ENCODE measurements at places on chromosomes 7 and 10. TPM values are rescaled to one million over a fixed set of nuclear protein-coding genes. Genes with fewer than 3 reads are reported as not detected.

IRF5 gene
- 16.2 TPM for total RNA-seq

FAM13C gene
- not detected for total RNA-seq

NODAL gene
- total RNA-seq = not detected

TMEM139 gene
- total RNA-seq = 0.42 TPM

TMEM176B gene
- not detected for total RNA-seq

WIPF3 gene
- total RNA-seq = not detected

GARIN1A gene
- total RNA-seq = 0.37 TPM

ACHE gene
- not detected for total RNA-seq

SFRP5 gene
- not detected for total RNA-seq

DNA sequence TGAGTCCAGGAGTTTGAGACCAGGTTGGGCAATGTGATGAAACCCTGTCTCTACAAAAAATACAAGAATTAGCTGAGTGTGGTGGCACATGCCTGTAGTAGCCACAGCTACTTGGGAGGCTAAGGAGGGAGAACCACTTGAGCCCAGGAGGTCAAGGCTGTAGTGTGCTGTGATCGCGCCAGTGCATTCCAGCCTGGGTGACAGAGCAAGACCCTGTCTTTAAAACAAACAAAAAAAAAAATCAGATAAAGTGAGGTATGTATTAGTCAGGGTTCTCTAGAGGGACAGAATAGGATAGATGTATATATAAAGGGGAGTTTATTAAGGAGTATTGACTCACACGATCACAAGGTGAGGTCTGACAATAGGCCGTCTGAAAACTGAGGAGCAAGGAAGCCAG is 101.5 kb upstream of the GPR26 start:
- H3K4me3 ChIP-seq = no peak overlapping the region
- H3K27me3 ChIP-seq = peaks cover 3% of the 10 kb centered on the region
- no peaks in the 10 kb centered on the region for H3K36me3 ChIP-seq
- no peak for DNase-seq
- no peaks in the 10 kb centered on the region for H3K4me1 ChIP-seq
- H3K27ac ChIP-seq = no peak overlapping the region

GRCh38 chr10:128064970-128065580 is 61.1 kb downstream of the MKI67 start:
- DNase-seq = no peak
- H3K27ac ChIP-seq = peak overlapping the region; percentile 96
- H3K4me1 ChIP-seq = peaks cover 52% of the 10 kb centered on the region
- H3K4me3 ChIP-seq = peak overlapping the region; percentile 77

GRCh38 chr7:5428478-5429252 is 5.0 kb upstream of the TNRC18 start:
- peaks cover 1% of the 10 kb centered on the region for H3K36me3 ChIP-seq
- H3K4me1 ChIP-seq = peaks cover 17% of the 10 kb centered on the region
- H3K4me3 ChIP-seq = peak overlapping the region; percentile 28
- H3K27ac ChIP-seq = peak overlapping the region; percentile 20
- peaks cover 62% of the 10 kb centered on the region for H3K27me3 ChIP-seq

- DNase-seq = no peak
- H3K27me3 ChIP-seq = no peaks in the 10 kb centered on the region
- no peaks in the 10 kb centered on the region for H3K4me1 ChIP-seq
- no peaks in the 10 kb centered on the region for H3K36me3 ChIP-seq
- H3K27ac ChIP-seq = no peak overlapping the region
Observed at GRCh38 chr10:125102821-125103220, 57.5 kb downstream of the CTBP2 start.

GRCh38 chr10:68303849-68304412 is 27.9 kb upstream of the HNRNPH3 start:
- no peak overlapping the region for H3K4me3 ChIP-seq
- DNase-seq = no peak
- H3K27ac ChIP-seq = no peak overlapping the region
- H3K36me3 ChIP-seq = no peaks in the 10 kb centered on the region

GRCh38 chr10:127907411-127908105 is 655 bp downstream of the PTPRE start:
- H3K4me1 ChIP-seq = no peaks in the 10 kb centered on the region
- peaks cover 46% of the 10 kb centered on the region for H3K27me3 ChIP-seq
- DNase-seq = peak; percentile 63
- H3K27ac ChIP-seq = no peak overlapping the region

DNA sequence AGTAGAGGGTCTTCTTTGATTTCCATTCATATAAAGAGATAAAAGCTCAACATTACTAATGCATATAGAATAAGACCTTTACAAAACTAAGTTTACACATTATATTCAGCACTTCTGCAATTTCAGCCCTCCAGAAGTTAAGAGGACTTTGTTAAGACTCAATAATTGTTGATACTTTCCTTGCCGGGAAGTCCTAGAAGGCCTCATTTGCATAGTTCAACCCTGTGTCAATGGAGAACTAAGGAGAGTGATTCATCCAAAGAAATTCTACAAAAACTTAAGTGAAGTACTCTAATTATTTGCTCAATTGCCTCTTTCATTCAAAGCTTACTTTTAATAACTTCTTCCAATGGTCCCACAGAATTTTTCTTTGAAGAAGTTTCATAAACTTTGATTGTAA is 1060.3 kb upstream of the CELF2 start:
- H3K4me1 ChIP-seq = no peaks in the 10 kb centered on the region
- no peaks in the 10 kb centered on the region for H3K27me3 ChIP-seq
- no peak overlapping the region for H3K4me3 ChIP-seq

- H3K27ac ChIP-seq = no peak overlapping the region
- H3K27me3 ChIP-seq = peaks cover 16% of the 10 kb centered on the region
- no peak for DNase-seq
- H3K4me3 ChIP-seq = no peak overlapping the region
- peaks cover 7% of the 10 kb centered on the region for H3K4me1 ChIP-seq
Observed at GRCh38 chr7:5584096-5584495, 160.5 kb upstream of the TNRC18 start.

DNA sequence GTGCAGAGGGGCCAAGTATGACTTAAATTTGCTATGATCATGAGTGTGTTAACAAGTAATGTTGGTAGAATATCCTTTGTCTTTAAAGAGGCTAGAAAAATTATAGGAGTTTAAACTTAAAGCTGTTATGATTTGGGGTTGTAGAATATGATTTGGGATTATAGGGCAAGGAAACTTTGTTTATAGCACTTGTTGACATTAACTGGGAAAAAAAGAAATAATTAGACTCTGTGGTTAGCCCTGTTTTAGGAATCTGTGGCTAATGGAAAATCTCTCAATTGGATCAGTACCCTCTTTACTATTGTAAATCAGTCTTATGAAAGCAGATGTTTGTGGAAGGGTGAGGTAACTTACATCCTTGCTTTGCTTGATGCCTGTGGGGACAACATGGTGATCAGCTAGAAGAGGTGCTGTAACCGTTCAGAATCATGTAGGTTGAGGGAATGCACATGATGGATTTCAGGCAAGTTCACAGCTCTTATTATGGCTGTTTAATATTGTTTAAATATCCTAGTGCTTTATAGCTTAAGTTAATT is 11.1 kb downstream of the ING3 start:
- H3K36me3 ChIP-seq = peaks cover 48% of the 10 kb centered on the region
- H3K27me3 ChIP-seq = no peaks in the 10 kb centered on the region
- peaks cover 18% of the 10 kb centered on the region for H3K4me1 ChIP-seq
- H3K4me3 ChIP-seq = no peak overlapping the region

DNA sequence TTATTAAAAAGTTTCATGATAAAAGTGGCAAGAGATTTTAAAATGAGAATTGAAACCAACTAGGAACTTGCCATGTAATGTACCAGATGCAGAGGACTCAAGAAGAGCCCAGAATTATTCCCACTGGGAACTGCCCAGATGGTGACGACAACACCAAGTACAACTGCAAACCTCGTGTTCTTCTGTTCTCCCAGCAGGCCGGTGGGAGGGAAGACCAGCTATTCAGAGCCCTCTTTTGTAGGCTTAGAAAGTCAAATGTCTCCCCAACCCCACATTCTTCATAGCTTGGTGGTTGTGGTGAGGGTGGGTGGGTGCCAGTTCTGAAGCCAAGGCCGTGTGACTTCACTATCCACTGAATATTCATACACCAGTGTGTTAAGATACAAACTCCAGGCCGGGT is 54.3 kb upstream of the ITGB1 start:
- H3K4me1 ChIP-seq = peaks cover 15% of the 10 kb centered on the region
- no peaks in the 10 kb centered on the region for H3K36me3 ChIP-seq
- H3K4me3 ChIP-seq = no peak overlapping the region
- DNase-seq = no peak

DNA sequence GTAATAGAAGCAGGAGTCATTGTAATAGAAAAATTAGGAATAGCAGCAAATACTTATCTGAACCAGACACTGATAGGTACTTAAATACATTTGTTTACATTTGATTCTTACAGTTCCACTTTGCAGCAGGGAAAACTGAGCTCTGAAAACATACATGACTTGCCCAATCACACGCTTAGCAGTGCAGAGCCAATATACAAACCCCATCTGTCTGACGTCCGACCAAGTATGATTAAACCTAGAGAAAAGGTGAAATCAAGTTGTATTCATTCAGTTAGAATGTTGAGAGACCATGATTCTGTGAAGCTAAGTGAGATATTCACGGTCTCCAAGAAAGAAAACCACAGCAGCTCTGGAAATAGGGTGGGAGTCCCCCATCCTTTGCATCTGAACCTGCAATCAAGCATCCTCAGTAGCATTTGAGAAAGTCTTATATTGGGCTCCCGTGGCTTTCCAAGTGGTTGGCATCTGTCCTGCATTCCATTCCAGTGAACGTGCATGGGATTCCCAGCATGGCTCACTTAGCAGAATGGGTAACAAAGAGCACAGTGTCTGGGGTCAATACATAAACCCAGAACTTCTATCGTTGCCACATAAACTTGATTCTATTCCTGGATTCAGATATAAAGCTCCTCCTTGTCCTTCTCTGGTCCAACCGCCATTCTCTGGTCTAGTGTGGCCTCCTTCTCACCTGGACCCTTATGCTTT is 148.7 kb upstream of the RSU1 start:
- H3K4me3 ChIP-seq = no peak overlapping the region
- H3K4me1 ChIP-seq = peaks cover 20% of the 10 kb centered on the region
- H3K36me3 ChIP-seq = no peaks in the 10 kb centered on the region
- H3K27me3 ChIP-seq = peaks cover 12% of the 10 kb centered on the region

GRCh38 chr10:44382131-44382858 is 2.6 kb downstream of the CXCL12 start:
- peaks cover 2% of the 10 kb centered on the region for H3K4me1 ChIP-seq
- DNase-seq = no peak
- H3K27me3 ChIP-seq = peaks cover 30% of the 10 kb centered on the region

DNA sequence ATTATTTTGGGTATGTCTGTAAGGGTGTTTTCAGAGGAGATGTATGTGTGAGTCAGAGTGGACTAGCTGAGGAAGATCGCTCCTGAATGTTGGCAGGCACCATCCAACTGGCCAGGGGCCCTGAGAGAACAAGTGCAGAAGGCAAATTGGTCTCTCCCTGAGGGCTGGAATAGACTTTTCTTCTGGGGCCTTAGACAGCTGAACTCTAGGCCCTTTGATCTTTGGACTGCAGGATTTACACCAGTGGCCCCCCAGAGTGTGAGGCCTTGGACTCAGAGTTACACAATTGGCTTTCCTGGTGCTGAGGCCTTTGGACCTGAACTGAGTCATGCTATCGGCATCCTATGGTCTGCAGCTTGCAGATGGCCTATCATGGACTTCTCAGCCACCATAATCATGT is 217.2 kb downstream of the REEP3 start:
- no peak overlapping the region for H3K4me3 ChIP-seq
- no peak for DNase-seq
- no peak overlapping the region for H3K27ac ChIP-seq

- no peaks in the 10 kb centered on the region for H3K27me3 ChIP-seq
- no peaks in the 10 kb centered on the region for H3K36me3 ChIP-seq
- no peaks in the 10 kb centered on the region for H3K4me1 ChIP-seq
- H3K27ac ChIP-seq = no peak overlapping the region
- DNase-seq = no peak
Observed at GRCh38 chr7:15504351-15504750, 57.5 kb downstream of the AGMO start.

GRCh38 chr10:129099992-129100391 is 367.0 kb upstream of the MGMT start:
- no peak overlapping the region for H3K4me3 ChIP-seq
- H3K4me1 ChIP-seq = peaks cover 9% of the 10 kb centered on the region
- no peak for DNase-seq
- no peak overlapping the region for H3K27ac ChIP-seq
- no peaks in the 10 kb centered on the region for H3K27me3 ChIP-seq
- no peaks in the 10 kb centered on the region for H3K36me3 ChIP-seq

DNA sequence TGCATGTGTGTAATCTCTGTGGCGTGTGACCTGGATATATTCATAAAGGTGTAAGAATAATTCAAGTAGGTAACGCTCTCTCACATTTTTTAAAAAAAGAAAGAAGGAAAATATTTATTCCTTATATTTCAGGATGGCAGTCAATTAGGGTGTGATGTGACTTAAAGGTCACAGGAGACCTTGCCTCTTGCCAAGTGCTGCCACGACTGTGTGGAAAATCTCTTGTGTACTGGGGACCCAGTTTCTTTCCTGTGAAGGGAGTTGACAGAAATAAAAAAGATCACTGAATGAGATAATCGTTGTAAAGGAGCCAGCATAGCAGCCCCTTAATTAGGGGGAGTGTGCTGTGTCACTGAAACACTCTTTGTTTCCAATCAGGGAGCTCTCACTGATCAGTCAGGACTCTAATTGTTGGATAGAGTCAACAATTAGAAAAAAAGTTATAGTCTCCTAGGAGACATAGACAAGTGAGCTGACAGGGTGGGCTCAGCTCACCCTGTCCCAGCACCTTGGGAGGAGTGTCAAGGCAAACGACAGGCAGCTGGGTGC is 31.1 kb downstream of the PTPRE start:
- no peaks in the 10 kb centered on the region for H3K4me1 ChIP-seq
- peaks cover 5% of the 10 kb centered on the region for H3K27me3 ChIP-seq
- no peak for DNase-seq
- no peaks in the 10 kb centered on the region for H3K36me3 ChIP-seq
- H3K4me3 ChIP-seq = no peak overlapping the region

DNA sequence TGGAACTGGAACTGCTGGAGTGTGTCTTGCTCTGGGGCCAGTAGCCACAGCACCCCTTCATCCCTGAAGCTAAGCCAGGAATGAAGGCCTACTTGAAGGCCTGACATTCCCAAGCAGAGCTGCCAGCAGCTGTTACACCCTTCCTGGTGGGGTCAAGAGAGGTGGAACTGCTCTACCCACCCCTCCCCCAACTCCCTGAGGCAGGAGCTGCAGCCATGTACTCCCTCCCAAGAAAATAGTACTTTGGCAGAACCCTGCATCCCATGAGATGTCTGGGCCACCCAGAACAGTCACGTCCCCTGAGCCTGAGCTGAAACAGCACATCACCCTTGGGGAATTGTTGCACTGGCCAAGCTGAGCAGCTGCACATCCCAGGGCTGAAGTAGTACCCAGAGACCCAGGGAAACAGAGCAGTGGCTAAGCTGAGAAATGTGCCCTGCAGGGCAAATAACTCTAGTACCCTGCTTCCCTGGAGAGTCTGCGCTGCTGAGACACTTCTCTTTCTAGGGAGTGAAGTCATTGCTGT is 63.4 kb upstream of the PLA2G12B start:
- no peak overlapping the region for H3K27ac ChIP-seq
- peaks cover 25% of the 10 kb centered on the region for H3K4me1 ChIP-seq
- H3K27me3 ChIP-seq = no peaks in the 10 kb centered on the region
- H3K36me3 ChIP-seq = peaks cover 65% of the 10 kb centered on the region
- no peak for DNase-seq

- peak overlapping the region; percentile 54 for H3K4me3 ChIP-seq
- peak overlapping the region; percentile 56 for H3K27ac ChIP-seq
- peaks cover 21% of the 10 kb centered on the region for H3K4me1 ChIP-seq
- H3K27me3 ChIP-seq = peaks cover 11% of the 10 kb centered on the region
Observed at GRCh38 chr7:149458235-149458634, 2.6 kb downstream of the ZNF777 start.

All from activated CD4-positive, alpha-beta T cell treated with anti-CD3 and anti-CD28 coated beads, Interleukin-2, amount 10 ng/mL, durations not matched to agents 24 days and 14 days (primary cell).